Adipocyte (in vitro differentiated cells): ENCODE measurements at places on chromosomes 5 and 9.
A peak's percentile ranks its signal among the peaks of the same experiment; 100 is the strongest.

DNA sequence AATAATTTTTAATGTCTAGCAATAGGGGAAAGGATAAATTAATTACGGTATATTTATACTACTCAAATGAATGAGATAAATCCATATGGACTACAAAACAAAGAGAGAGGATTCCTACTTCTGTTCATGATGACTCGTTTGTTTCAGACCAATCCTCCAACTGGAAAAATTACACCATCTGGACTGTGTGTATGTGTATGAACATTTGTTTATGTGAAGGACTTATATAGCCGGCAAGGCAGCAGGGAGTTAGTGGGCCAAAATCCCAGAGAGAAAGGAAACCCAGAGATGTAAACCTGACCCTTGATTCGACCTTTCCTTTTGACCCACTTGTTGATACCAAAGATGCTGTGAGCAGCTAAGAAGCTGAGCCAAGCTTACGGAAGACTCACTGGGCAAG lies 20.1 kb downstream of the PDE6A start:
- DNase-seq, result no peak

DNA sequence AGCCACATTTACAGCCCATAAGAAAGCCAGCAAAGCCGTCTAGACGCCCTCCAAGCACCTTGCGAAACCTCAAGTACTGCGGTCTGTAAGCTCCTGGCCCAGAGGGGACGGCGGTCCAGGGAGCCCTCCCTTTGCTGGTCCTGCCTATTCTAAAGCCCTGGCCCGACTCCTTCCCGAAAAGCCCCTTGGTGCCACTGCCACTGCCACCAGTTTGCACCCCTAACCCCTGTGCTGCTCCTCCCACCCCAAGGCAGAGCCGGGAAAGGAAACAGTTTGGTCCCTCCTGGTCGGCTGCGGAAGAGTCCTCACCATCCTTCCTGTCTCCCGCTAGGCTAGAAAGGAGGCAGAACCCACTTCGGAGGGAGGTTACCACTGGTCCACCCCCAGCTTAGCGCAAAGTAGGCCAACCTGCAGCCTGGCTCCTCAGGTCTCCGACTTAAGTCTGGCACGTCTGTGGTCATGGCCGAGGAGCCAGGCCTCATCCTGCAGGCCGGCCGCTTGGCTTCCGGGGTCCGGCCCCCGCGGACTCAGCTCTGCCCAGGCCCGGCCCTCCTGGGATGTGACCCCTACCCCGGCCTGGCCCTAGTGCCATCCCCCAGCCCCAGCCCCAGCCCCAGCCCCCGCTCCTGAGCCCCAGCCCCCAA lies 916 bp downstream of the TOR1A start:
- DNase-seq, result peak; percentile 65

- peak; percentile 21 for DNase-seq
Measured at GRCh38 chr9:89139455-89139854, 39.2 kb downstream of the SHC3 start.

- no peak for DNase-seq
Measured at GRCh38 chr5:44619875-44620610, 188.7 kb upstream of the MRPS30 start.

- DNase-seq, result no peak
Measured at GRCh38 chr9:5762421-5762820, 70.5 kb downstream of the ERMP1 start.

GRCh38 chr9:128026255-128026772 lies 40.8 kb downstream of the NAIF1 start:
- no peak for DNase-seq

- DNase-seq, result peak; percentile 25
Measured at GRCh38 chr9:135970128-135970815, 9.1 kb upstream of the UBAC1 start.

DNA sequence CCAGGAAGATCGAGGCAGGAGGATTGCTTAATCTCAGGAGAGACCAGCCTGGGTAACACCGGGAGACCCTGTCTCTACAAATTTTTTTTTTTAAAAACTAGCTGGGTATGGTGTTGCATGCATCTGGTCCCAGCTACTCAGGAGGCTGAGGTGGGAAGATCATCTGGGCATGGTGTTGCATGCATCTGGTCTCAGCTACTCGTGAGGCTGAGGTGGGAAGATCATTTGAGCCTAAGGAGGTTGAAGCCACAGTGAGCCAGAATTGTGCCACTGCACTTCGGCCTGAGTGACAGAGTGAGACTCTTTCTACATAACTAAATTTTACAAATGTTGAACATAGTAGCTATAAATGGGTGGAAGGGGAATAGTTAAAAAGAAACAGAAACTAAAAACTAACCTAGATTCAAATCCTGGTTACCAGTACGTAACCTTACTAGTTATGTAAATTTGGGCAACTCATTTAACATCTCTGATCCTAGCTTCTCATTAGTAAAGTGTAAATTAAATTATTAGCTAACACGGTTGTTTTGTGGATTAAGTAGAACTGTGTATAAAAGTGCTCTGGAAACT lies 41.7 kb downstream of the TMEM161B start:
- DNase-seq, result no peak

GRCh38 chr9:129140397-129141065 lies 29.3 kb downstream of the PTPA start:
- DNase-seq, result peak; percentile 58

- DNase-seq, result no peak
Measured at GRCh38 chr9:130062750-130063149, 9.0 kb downstream of the GPR107 start.

GRCh38 chr5:96016216-96016615 lies 54.6 kb upstream of the ELL2 start:
- DNase-seq, result no peak

DNA sequence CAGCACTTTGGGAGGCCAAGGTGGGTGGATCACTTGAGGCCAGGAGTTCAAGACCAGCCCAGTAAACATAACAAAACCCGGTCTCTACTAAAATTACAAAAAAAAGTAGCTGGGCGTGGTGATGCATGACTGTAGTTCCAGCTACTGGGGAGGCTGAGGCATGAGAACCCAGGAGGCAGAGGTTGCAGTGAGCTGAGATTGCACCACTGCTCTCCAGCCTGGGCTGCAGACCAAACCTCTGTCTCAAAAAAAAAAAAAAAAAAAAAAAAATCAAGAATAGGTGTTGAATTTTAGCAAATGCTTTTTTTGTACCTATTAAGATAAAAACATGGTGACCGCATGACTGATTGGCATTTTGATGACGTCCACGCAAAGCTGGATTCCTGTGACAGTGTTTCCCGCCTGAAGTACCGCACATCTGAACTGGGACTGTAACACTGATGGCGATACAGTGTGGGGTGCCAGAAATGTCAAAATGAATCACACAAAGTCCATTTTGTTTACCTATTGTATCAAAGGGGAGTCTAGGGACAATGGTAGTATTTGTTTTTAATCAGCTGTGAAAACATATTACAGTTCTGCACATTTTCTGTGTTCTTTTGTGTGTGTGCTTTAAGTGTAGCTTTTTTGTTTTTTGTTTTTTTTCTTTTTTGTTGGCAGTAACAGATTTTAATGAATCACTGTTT lies 23.2 kb upstream of the TBC1D9B start:
- no peak for DNase-seq

DNA sequence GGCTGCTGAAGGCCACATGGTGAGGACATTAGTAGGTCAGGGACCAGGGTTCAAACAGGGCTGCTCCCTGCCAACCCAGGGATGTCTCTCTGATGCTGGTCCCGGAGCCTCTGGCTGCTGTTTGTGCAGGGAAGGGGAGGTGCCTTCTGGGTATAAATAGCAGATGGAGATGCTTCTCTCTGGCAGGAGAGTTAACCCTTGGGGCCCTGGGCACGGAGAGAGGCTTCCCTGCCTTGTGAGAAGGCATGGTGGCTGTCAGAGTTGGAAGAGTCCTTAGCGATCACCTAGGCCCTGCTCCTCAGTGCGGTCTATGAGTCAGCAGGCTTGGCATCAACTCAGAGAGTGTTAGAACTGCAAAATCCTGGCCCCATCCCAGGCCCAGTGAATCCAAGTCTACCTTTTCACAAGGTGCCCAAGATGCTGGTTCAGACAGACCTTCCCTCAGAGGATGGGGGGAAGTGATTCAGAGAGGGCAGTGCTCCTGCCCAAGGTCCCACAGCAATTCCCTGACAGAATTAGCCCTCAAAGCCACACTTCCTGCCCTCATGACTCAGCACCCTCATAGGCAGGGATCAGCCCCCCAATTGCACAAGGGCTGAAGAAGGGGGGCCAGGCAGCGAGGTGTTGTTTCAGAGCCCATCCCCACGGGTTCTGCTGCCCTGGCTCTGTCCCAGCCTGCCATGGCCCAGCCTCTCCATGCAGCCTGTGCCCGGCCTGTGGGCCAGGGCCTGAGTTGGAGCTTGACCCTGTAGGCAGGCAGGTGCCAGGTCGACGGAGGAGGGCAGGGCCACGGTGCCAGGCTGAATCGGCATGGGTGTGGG lies 25.6 kb downstream of the CAMK2A start:
- peak; percentile 85 for DNase-seq

DNA sequence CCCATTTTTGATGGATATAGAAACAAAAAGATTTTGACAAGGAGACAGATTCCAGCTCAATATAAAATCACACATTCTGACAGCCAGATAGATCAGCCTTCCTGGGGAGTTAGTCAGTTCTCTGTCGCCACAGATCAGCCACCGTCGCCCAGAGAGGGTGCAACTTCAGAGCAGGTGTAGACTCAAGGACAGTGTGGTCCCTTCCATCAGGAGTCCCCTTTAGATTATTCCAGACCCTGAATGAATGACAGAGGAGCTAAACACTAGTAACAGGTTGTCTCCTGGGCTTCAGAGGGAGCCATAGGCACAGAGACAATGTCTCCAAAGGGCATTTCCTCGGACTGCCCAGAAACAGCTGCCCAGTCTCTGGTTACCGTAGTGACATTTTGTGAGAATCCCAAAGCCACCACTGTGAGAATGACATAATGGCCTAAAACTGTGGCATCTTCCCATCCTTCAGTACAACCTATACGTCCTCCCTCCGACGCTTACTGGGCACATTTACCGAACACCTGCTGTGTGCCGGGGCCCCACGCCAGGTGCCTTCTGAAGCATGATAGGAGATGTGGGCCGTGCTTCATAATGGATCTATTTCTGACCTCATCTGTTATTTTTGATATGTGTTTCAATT lies 47.4 kb upstream of the SLC2A8 start:
- DNase-seq, result no peak

GRCh38 chr5:141476132-141476911 lies 556 bp downstream of the PCDHGC3 start:
- peak; percentile 90 for DNase-seq

GRCh38 chr5:54206580-54207229 lies 103.7 kb downstream of the ARL15 start:
- no peak for DNase-seq

DNA sequence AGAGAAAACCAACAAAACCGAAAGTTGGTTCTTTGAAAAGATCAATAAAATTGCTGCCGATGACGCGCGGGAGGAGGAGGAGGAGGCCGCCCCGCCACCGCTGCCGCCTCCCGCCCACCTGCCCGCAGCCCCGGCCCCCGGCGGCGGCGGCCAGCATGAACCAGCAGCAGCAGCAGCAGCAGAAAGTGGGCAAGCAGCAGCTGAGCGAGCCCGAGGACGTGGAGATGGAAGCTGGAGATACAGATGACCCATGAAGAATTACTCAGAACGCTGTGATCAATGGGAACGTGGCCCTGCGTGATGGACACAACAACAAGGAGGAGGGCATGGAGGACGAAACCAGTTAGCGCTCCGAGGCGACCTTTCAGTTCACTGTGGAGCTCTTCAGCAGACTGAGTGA lies 53.9 kb upstream of the EFNA5 start:
- DNase-seq, result no peak

GRCh38 chr9:114050226-114050568 lies 27.9 kb downstream of the AMBP start:
- DNase-seq, result no peak

GRCh38 chr9:122200960-122201595 lies 27.7 kb downstream of the LHX6 start:
- DNase-seq, result peak; percentile 62

DNA sequence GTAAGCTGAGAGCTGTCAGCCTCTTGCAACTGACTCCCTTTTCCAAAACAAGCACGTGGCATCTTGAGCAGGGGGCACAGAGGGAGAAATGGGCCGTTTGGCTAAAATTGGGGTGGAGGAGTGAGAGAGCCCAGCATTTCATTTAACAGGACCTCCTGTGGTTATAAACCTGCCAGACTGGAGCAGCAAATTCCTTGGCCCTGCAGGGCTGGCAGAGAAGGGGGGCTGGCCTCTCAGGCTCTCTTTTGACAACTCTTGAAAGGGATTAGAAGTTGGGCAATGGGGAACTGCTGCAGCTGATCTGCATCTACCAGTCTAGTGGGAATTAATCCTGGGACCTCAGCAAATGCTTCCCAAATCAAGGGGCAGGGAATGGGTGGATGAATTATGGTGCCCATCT lies 7.2 kb upstream of the POU4F3 start:
- no peak for DNase-seq

GRCh38 chr9:13575558-13575957 lies 296.1 kb upstream of the MPDZ start:
- DNase-seq, result no peak

GRCh38 chr5:109788596-109788995 lies 98.9 kb downstream of the MAN2A1 start:
- DNase-seq, result no peak

DNA sequence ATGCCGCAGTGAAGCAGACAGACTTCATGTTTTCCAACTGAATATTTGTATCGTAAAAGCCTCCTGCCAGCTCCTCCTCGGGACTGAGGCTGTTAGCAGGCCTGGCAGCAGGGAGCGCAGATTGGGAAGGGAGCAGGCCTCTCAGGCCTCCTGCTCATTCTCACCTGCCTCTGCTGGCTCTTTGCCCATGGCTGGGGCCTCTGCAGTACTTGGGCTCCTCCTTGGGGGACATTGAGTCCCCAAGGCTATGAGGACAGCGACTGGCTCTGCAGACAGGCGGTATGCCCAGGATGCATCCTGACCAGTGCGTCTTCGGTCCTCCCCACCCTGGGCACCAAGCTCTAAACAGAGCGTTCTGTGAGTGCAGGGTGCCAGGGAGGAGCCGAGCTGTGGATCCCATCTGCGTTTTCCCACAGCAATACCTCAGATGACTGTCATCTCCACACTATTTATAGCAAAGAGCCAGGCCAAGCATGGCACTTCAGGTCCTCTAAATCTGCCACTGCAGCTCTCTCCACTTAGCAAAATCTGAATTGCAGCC lies 38.7 kb downstream of the TSTD2 start:
- no peak for DNase-seq

DNA sequence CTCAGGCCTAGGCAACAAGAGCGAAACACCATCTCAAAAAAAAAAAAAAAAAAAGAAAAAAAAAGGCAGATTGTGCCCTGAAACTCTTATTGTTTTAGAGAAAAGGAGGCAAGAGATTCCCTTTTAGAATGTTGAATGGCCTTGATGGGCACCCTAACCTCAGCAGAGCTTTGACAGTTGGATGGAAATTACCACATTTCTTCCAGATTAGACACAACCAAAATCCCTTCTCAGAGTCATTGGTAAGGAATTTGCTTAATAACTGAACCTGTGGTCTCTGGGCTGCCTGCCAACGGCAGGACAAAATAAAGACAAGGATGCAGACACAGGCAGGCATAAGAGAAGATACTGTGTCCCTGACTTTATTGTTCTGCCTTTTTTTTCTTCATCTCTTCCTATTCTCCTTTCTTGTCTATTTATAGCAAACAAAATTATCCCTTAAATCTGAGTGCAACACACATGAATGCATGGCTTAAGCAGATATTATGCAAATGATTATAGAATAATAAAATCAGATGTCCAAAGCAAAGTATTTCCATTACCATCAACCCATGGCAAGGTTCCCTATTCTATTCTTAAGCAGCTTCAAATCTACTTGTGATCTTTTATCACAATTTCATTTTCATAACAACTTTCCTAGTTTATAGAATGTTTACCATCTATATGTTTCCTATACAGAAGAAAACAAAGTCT lies 37.3 kb upstream of the TRIO start:
- DNase-seq, result peak; percentile 81
